ENCODE measurements at places on chromosomes 3 and 15. TPM values are rescaled to one million over a fixed set of nuclear protein-coding genes. Genes with fewer than 3 reads are reported as not detected.

DNA sequence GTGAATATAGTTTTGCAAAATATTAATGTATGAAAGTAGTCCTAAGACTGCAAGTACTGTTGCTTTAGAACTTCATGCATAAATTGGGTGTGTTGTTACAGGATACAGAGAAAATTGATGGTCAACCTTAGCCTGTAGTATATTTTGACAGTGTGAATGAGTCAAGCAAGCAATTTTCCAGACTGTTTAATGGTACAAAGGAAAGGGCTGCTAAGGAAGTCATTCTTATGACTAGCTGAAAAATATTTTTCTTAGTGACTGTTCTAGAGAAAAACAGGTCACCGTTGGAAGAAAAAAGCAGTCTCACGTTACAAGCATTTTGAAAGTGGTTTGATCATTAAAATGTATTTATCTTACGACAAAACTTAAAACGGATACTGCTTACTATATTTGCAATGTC is 49.2 kb downstream of the MBNL1 start:
- no peak for DNase-seq

DNA sequence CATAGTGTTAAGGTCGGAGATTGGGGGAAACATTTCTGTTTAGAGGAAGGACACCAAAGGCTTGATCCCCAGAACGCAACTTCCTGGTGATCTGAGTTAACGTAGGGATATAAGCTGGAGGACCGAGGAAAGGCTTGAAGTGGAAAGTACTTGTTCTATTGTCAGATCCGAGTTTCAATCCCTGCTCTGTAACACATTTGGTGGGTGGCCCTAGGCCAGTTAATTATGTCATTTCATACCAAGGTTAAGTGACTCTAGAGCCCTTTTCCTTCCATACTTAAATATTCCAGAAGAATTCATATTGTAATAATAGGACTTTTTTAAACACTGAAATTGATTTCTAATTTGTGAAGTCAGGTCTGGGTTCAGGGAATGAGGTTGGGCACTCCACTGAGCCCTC is 80.9 kb downstream of the RPLP1 start:
- no peak for DNase-seq

GRCh38 chr15:36389107-36389506 is 190.3 kb upstream of the CDIN1 start:
- no peak for DNase-seq

DNA sequence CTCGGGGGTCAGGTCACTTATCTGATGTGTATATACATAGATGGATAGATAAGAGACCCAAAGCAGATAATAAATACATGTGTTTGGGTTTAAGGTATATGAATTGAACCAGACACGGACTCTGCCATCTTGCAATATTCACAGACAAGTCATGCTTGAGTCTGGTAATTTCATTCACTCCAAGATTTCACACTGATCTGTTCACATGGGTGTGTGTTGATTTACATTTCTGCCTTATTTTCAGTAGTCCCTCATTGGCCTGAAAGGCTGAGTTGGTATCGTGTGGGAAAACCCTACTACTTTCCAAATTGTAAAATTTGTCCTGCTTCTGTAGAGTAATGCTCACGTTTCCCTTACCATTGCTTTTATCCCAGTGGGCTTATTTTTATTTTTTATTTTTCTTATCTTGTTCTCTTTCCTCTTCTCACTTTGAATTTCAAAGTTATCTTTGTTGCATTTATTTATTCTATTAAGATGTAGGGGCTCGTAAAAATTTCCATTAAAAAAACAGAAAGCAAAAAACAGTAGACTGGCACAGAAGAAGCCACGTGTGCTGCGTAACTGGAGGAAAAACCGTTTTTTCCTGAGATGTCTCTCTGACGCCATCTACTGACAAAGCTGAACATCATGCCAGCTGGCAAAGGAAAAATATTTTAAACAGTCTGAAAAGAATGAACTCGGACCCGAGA is 10.8 kb upstream of the MFSD1 start:
- peak; percentile 65 for DNase-seq

GRCh38 chr3:11438646-11439045 is 166.4 kb downstream of the ATG7 start:
- DNase-seq = peak; percentile 70

- DNase-seq = no peak
These were observed 288.2 kb downstream of the ADAMTS17 start for GRCh38 chr15:100053474-100054121.

Gene GABRR3
- total RNA-seq = not detected

Gene AGTR1
- not detected for total RNA-seq

Gene H1-8
- total RNA-seq = not detected

Data from cardiac muscle cell (in vitro differentiated cells and primary cell).